ENCODE measurements at places on chromosomes 5 and 9.

DNA sequence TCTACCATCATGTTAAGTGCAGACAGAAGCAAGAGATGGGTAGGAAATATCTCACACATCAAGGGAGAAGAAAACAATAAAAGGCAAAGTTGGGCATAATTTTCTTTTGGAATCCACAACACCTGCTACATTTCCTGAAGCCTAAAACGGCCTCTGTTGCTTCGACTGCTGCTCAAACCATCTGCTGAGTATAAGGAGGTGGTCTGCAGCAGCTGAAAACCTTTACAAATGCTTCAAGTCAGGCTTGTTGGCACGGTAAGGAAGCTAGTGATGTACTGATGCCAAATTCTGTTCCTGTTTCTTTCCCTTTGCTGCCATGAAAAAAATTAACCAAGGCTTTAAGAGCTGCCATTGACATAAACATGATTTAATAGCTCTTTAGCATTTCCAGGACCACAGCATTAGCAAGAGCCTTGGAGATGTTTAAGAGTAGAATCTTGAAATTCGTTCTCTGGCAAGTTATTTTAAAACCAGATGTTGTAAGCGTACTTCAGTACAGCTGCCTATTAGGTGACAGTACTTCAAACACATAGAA is 75.6 kb downstream of the DMRTA1 start:
- DNase-seq = no peak

GRCh38 chr9:9100070-9100469 is 1300.5 kb upstream of the DMAC1 start:
- DNase-seq = no peak

GRCh38 chr5:90915393-90915792 is 356.8 kb downstream of the ADGRV1 start:
- DNase-seq = no peak

DNA sequence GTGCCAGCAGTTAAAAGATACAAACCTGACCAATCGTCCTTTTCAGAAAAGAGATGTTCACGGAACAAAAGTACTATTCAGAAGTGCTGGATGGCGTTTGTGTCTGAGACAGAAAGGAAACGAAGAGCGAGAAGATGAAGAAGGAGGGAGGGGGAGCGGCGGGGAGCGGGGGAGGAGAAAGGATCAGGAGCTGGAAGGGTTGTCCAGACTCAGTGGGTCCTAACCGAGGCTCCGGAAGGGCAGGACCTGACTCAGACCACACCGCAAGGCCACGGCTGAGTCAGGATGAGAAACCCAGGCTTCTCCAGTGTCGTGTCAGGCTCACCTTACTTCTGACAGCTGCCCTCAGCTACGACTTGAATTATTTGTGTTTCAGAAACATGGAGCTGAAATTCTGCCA is 46.2 kb downstream of the PAX5 start:
- DNase-seq = no peak

DNA sequence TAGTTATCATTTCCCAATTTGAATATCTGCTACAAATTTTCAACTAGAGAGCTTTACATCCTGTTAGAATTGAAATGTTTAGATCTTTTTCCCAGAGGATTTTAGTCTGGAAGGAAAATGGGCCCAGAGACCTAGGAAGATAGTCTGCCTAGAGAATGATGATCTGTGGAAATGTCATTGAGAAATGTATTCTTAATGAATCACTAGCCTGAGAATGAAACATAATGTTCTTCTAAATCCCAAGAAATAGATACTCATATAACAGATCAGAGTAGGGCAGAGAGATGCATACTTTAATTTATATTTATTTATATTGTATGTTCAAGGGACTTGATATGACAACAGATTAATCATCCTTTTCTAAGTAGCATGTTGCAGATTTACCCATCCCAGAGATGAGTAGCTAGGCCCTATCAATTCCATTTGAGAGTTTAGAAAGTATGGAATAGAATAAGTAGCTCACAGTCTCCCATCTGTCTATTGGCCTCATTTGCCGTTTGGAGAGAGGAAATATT is 25.1 kb upstream of the SLC44A1 start:
- no peak for DNase-seq

DNA sequence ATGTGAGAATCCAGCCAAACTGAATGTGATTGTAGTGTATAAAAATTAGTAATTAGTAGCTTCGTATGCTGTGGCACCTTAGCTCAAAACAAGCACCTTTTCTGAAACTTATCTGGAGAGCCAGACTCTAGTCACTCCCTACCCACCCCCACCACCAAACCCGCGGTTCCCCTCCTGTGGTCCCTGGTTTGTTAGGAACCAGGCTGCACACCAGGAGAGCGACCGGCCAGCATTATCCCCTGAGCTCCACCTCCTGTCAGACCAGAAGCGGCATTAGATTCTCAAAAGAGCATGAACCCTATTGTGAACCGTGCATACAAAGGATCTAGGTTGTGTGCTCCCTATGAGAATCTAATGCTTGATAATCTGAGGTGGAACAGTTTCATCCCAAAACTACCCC is 498.6 kb downstream of the CHSY3 start:
- DNase-seq = no peak
